ENCODE measurements at places on chromosomes 2 and 18. TPM values are rescaled to one million over a fixed set of nuclear protein-coding genes. Genes with fewer than 3 reads are reported as not detected.

PAX8 gene
- total RNA-seq, result 2.9 TPM

KCNJ13 gene
- not detected for total RNA-seq

PDE11A gene
- total RNA-seq, result 0.36 TPM

ACVR1C gene
- total RNA-seq, result 0.36 TPM

SLC11A1 gene
- total RNA-seq, result 0.29 TPM

TACR1 gene
- total RNA-seq, result 0.29 TPM

TBR1 gene
- total RNA-seq, result not detected

All from osteoblast (primary cell).